ENCODE measurements at places on chromosomes 11 and 22. TPM values are rescaled to one million over a fixed set of nuclear protein-coding genes. Genes with fewer than 3 reads are reported as not detected.
A peak's percentile ranks its signal among the peaks of the same experiment; 100 is the strongest.

Gene RPL3
- 2,056 TPM for total RNA-seq

Gene KRTAP5-10
- not detected for total RNA-seq

Gene PARVA
- total RNA-seq, result 43.9 TPM

Gene MSANTD2
- 12.6 TPM for total RNA-seq

Gene TRPM5
- total RNA-seq, result not detected

Gene MIEF1
- 31.5 TPM for total RNA-seq

Gene KLHDC7B
- 0.05 TPM for total RNA-seq

DNA sequence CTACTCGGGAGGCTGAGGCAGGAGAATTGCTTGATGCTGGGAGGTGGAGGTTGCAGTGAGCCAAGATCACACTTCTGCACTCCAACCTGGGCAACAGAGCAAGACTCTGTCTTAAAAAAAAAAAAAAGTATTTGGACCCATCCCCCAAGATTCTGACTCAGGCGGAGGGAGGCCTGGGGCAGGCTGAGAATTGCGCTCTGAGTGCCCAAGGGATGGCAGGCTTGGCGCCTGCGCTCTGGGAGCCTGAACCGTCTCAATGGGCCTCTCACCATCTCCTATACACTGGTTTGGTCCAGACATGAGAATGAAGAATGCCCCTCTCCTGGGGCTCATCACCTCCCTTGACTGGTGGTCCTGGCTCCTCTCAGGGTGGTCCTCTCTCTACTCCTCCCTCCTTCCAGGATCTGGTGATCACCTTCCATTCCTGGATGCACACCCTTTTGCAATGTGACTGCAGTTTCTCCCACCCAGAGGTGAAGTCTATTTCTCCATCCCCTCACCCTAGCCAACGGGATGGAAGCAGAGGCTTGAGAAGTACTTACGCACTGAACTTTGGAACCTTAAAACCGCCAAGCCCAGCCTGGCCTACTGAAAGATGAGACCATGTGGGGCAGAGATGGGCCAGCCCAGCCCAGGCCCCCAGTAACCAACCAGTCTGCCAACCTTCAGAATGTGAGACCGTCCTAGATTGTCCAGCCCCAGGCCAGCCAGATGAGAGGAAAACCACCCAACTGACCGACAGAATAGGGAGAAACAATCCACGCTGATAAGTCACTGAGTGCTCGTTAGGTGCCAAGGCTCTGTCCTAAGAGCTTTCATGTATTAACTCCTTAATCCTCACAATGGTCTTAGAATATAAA is 4.9 kb downstream of the POLR3H start:
- DNase-seq, result no peak

GRCh38 chr11:32122200-32122599 is 31.3 kb downstream of the RCN1 start:
- no peak for DNase-seq

- DNase-seq, result no peak
These were observed 5.7 kb upstream of the ANO1 start for GRCh38 chr11:70072461-70072860.

DNA sequence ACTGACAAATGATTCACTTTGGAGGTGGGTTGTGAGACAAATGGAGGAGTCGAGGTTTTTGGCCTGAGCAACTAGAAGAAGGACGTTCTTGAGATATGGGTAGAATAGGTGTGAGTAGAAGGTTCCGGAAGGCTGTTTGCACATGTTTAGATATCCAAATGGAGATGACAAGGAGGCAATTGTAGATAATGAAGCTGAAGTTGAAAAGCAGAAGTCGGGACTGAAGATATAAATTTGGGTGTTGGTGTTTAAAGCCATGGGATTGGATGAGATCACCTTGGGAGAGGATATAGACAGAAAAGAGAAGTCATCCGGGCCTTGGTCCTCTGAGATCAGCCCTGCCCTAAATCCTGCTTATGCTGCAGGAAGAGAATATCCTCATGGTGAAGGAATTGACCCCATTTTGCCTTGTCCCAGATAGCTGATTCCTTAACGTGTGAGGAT is 75.5 kb upstream of the CD44 start:
- DNase-seq, result no peak

GRCh38 chr22:24951942-24952836 is at the start of gene KIAA1671:
Gene KIAA1671, plus strand, starts transcription at chr22:24952716. Its CDS starts 75,284 bp downstream, at chr22:25028000.
- DNase-seq, result no peak

DNA sequence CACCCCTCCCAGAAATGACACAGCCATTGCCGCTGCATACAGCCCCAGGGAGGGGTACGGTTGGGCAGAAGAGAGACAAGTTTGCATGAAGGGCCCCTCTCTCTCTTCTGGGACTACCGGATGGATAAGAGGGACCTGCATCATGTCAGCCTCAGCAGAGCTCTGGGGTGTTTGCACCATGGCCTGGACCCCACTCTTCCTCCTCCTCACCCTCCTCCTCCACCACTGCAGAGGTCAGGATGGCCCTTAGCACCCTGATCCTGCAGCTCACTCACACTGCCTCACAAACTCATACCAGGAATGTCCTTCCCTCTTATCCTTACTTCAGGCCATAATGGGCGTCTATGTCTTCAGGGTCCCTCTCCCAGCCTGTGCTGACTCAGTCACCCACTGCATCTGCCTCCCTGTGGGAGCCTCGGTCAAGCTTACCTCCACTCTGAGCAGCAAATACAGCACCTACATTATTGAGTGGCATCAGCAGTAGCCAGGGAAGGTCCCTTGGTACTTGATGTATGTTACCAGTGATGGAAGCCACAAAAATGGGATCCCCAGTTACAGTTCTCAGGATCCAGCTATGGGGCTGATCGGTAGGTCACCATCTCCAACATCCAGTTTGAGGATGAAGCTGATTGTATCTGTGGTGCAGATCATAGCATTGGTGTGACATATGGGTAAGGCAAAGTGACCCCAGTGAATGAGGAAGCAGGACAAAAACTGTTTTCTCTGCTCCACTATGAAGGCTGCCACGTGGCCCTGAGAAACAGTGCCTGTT is 62.2 kb upstream of the VPREB1 start:
- no peak for DNase-seq

GRCh38 chr11:32529994-32530588 is 53.5 kb upstream of the EIF3M start:
- DNase-seq, result no peak

GRCh38 chr11:90426442-90426841 is 203.6 kb upstream of the CHORDC1 start:
- DNase-seq, result no peak

DNA sequence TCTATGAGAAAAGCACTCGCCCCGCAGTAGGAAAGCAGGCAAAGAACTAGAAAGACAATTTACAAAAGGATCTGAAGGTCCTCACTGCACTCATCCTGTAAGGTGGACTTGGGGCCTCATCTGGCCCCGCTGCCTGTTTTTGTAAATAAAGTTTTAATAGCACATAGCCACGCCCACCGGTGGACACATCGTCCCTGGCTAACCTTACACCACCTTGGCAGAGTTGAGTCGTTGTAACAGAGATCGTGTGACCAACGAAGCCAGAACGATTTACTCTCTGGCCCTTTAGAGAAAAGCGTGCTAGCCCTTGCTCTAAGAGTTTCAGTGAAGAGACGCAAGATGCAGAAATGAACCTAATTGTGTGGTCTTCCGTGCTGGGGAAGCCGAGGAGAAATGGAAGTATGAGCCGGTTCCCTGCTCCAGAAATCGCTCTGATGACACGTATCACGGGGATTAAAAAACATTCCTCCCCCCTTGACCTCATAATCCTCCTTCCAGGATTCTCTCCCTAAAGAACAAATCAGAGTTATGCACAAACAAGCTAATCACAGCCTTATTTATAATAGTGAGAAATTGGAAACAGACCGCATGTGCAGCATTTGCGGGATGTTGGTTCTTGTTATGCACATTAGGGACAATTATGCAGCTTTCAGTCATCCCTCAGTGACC is 80.1 kb downstream of the CDKN1C start:
- peak; percentile 21 for DNase-seq

- DNase-seq, result peak; percentile 66
These were observed 18.8 kb downstream of the PRPF19 start for GRCh38 chr11:60887556-60887955.

- no peak for DNase-seq
These were observed 35.5 kb upstream of the CWF19L2 start for GRCh38 chr11:107493117-107493516.

- no peak for DNase-seq
These were observed 1.2 kb downstream of the IFITM1 start for GRCh38 chr11:315051-315481.
